ENCODE measurements at places on chromosomes 7 and 10. TPM values are rescaled to one million over a fixed set of nuclear protein-coding genes. Genes with fewer than 3 reads are reported as not detected.

Gene TAS2R5
- not detected for total RNA-seq

Gene CALHM1
- not detected for total RNA-seq

Gene NODAL
- total RNA-seq = not detected

Gene CHN2
- not detected for total RNA-seq

Gene PRKAG2
- total RNA-seq = 41.2 TPM

Gene HKDC1
- 52.3 TPM for total RNA-seq

Gene GIMAP7
- not detected for total RNA-seq

Gene PAPSS2
- total RNA-seq = 77.9 TPM

Gene CREM
- total RNA-seq = 53.2 TPM

Gene OR2A42
- not detected for total RNA-seq

Gene PRKRIP1
- total RNA-seq = 26.2 TPM

Gene DENND2A
- 0.75 TPM for total RNA-seq

DNA sequence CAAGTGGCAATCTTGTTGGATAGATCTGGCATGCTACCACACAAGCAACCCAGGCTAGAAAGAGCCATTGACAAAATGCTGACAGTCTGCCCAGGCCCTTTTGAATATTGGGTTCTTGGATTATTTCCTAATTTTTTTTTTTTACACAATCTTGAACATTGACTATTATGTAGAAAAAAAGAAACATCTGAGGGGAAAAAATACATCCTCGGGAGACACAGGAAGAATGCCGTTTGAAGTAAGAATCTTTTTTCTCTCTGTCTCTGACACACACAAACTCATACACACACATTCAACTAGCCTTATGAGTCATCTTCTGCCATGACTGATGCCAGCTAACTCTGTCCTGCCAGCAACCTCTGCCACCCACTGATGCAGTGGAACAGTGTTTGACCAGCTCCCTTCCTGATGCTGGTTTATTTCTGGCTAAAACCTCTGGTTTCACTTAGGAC, 47.2 kb downstream of the SORBS1 start:
- DNase-seq = peak; percentile 59

DNA sequence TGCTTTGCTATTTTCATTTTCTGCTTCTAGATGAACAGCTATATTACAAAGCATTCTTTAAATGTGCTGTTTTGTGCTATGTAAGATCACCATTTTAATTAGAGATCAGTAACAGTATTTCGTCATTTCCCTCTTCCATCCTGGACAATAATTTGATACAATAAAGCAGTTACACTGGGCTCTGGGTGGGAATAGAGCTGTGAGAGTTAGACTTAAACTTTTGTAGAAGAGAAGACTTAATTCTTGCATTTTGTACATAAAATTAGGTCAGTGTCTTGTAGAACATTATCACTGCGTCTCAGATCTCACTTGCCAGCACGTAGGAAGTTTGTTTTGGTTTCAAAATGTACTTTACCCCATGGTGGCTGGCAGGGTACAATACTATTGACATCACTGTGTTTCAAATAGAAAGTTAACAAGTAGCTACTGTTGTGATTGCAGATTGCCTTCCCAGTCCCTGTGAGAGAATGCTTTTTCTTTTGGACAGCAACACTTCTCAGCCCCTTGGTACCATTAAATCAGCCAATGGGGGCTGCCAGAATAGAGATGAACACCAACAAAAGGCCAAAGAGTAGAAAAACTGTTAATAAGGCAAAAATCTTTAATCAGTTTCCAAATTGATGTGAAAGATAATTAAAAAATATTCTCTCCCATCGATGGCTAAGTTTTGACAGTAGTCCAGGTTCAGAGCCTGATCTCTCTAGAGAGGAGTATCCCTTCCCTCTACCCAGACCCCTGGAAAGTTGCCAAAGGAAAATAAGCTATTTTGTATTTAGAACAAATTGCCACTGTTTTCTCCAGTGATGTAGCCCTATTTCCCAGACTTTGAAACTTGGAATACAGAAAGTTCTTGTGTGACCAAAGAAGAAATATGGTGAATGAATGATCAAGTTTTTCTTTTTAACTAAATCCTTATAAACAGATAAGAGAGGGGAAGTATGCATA, 35.1 kb downstream of the SMNDC1 start:
- no peak for DNase-seq

DNA sequence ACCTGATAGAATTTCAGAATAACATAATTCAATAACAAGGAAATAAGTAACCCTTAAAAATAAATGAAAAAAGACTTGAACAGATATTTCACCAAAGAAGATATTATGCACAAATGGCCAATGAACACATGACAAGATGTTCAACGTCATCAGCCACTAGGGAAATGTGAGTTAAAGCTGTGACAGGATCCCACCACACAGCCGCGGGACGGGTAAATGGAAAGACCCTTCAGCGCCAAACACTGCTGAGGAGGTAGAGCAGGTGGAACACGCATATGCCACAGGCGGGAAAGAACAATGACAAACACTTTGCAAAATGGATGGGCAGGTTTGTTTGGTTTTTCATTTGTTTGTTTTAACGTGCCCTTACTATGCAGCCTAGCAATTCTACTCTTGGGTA, 86.1 kb upstream of the RNF32 start:
- DNase-seq = no peak

- no peak for DNase-seq
Observed at GRCh38 chr7:1302936-1303335, 70.3 kb downstream of the UNCX start.

GRCh38 chr7:114885836-114886235, 36.1 kb upstream of the MDFIC start:
- DNase-seq = peak; percentile 5

DNA sequence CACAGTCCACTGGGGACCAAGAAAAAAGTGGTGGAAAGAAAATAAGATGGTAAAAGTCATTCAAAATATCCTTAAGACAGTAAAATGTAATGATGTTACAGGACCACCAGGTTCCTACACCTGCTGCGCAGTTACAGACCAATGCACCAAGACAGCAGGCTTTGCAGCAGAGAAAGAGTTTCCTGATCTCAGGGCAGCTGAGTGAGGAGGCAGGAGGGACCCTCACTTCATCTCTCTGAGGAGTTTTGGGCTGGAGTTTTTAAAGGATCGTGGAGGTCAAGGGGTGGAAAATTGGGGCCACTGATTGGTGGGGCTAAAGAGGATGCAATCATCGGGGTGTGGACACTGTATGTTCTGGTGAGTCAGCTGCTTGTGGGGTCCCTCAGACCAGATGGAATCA, 100.0 kb downstream of the BMS1 start:
- no peak for DNase-seq

- no peak for DNase-seq
Observed at GRCh38 chr7:75559355-75559975, 67.3 kb downstream of the SPDYE5 start.

GRCh38 chr10:3484306-3485056, 300.5 kb downstream of the KLF6 start:
- DNase-seq = no peak

DNA sequence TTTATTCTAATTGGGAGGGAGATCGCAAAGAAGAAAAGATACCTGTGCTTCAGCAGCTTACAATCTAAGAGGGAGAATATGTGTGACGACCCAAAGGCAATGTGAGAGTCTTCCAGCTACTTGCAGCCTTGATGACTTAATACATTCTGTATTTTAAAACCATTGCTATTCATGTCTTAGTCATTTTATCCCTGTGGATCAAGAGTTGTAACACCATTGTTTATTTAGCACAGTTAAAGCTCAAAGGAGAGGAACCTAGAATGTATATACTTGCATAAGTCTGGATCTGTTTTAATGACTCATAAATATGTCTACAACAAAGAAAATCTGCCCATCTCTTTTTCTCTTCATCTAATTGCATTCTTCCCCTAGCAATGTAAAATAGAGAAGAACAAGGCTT, 117.9 kb upstream of the DLX6 start:
- DNase-seq = no peak

- DNase-seq = no peak
Observed at GRCh38 chr7:147759327-147759943, 831.1 kb upstream of the C7orf33 start.

GRCh38 chr7:36262309-36263094, 109.4 kb downstream of the EEPD1 start:
- no peak for DNase-seq

- peak; percentile 60 for DNase-seq
Observed at GRCh38 chr7:106779877-106780276, 85.2 kb upstream of the PIK3CG start.

DNA sequence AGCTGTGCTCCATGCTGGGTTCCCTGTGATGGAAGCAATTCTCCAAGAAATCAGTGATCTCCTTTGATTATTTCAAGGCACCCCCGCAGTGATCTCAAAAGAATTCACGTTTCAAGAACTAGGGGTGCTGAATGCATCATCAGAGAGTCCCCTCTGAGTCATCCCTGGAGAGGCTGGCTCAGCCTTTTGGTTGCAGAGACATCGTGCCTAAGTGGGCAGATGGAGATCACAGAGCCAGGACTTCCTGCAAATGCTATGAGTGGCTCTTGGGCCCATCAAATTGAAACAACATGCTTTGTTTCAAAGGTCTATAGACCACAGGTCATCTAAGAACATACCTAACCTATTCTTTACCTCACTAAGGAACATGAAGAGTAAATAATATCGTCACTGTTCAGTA, 41.5 kb upstream of the PLEKHA1 start:
- no peak for DNase-seq

GRCh38 chr10:132174237-132174636, 12.5 kb upstream of the DPYSL4 start:
- no peak for DNase-seq

DNA sequence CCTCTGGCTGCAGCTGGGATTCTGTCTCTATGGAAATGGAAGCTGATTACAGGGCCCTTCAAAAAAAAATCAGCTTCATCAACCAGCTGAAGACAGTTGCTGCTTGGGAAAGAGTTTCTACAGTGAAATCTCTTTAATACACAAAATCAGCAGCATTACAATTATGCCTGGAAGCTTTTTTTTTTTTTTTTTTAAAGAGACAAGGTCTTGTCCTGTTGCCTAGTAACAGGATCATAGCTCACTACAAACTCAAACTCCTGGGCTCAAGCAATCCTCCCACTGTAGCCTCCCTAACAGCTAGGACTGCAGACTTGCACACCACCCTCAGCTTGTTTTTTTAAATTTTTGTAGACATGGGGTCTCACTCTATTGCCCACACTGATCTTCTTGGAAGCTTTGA, 94.5 kb downstream of the OR13A1 start:
- DNase-seq = no peak

GRCh38 chr10:16905320-16905719, 88.1 kb upstream of the RSU1 start:
- no peak for DNase-seq

DNA sequence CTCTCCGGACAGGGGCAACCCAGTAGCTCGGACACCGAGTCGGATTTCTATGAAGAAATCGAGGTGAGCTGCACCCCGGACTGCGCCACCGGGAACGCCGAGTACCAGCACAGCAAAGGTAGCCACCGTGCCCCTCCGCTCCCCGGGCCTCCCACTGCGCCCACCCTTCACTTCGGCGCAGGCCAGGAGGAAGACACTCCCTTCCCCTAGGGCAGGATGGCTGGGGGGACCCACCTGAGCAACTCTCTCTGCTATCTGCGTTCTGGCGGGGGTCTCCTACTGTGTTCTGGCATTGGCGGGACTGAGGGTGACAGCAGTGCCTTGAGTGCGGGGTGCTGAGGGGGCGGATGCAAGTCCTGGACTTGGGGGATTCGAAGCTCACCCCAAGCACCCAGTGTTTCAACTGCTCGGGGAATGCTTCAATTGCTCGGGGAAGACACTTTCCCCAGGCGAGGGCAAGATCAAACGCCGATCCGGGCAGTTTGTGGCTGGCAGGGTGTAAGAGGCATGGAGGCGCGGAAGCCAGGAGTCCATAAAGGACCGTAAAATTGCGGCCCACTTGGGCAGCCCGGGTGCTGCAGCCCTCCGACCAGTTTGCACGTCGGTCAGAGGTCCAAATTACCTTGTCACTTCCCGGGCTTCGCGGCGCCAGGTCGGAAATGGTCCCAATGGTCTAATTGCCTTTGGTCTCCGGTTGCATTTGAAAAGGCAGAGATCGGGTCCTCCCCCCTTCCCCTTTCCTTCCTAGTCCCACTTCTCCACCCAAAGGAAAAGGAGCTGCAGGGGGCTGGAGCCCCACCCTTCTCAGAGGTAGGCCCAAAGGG, 950 bp downstream of the EVX1 start:
- no peak for DNase-seq

DNA sequence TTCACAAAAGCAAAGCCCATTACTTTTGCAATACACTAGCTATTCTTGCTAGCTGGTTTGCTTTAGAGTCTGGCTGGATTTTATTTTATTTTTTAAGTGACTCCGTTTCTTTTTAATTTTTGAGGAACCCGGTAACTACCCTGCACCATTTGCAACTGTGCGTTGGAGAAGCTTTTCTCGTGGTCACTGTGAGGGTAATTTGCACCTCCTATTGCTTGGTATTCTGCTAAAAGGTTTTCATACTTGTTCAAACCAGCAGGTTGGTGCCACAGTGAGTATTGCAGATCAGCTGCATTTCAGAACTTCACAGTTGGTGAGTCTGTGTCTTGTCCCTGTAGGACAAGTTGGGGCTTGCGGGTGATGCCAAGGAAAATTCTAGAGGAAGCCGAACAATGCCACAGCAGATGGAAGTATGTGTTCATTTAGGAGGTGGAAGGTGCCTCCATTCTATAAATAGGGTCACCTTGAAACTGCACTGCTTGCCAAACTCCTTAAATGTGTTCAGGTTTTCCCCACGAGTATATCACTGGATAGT, 3.9 kb upstream of the NMT2 start:
- DNase-seq = no peak

GRCh38 chr10:44966816-44967509, 7.4 kb downstream of the RASSF4 start:
- no peak for DNase-seq

GRCh38 chr10:31599626-31600504, 280.8 kb downstream of the ZEB1 start:
- peak; percentile 24 for DNase-seq

DNA sequence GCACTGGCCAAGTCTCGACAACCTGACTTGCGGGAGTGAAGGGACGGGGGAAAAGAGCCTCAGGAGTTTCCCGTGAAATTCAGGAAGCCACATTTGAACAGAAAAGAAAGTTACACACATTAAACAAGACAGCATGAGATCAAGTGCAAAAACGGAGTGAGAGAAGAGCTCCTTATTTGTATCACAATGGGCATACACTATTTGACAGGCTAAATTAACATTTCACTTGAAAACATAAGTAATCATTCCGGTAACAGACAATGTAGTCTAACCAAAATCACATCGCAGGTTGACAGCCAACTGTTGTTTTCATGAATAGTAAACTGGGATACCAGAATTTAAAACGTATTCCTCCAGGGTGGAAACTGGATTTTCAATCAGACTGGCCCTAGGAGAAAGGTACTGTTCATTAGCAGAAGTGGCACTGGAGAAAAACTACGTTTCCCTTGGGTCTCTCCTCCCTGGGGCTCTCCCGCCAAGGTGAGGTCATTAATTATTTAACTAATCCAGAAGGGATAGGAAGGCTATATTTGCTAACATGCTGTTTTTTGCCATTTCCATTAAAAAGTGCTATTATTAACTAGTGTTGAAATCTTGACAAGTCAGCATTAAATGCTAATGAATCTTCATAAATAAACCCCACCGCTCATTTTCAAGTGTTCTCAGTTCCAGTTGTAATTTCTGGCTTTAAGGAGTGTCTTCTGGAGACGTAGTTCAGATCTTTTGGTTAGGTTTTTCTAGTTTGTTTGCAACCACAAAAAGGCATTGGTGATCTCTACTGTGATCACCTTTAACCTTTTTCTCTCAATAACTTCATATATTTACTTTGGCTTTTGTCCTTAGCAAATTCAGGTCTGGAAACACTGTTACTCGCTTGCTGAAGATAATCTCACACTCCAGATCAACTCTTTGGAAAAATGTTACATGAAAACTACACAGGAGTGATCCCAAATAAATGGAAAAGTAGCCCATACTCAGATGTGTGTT, 25.1 kb downstream of the RHEB start:
- DNase-seq = peak; percentile 49
